ENCODE measurements at places on chromosomes 12 and 14.

GRCh38 chr12:7948589-7949260 lies 12.7 kb upstream of the SLC2A3 start:
- DNase-seq, result no peak

DNA sequence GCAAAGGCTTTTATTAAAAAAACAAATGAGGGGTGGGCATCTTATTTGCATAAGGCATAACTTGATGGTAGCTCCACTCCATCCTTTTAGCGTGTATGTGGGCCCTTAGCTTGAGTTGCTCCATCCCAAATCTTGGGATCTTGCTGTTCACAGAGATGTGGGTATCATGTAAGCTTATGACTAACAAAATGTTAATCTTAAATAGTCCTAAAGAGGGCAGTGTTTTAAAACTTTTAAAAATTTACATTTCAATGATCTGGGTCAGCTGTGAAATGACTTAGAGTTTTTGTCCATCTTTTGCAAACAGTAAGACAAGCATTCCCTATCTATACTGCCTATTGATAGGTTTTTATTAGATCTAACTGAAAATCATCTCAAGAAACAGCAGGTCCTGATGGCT lies 86.0 kb downstream of the SLCO1A2 start:
- peak; percentile 1 for DNase-seq

- DNase-seq, result no peak
These were observed 12.7 kb upstream of the SVOP start for GRCh38 chr12:109033239-109034196.

DNA sequence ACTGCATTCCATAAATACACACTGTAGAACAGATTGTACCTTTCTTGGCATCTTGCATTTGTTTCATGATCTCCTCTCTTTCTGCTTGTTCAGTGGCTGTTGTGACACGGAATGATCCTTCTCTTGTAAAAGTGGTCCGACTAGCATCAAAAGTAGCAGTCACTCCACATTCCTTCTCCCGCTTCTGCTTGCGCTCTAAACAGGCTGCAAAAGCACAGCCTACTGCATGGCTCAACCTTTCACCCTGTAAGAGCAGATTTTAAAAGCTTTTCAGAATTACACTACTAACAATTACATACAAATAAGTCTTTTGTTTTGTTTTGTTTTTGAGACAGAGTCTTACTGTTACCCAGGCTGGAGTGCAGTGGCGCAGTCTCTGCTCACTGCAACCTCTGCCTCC lies 49.8 kb downstream of the PAPLN start:
- DNase-seq, result no peak

GRCh38 chr14:101862711-101863110 lies 101.2 kb downstream of the PPP2R5C start:
- no peak for DNase-seq

DNA sequence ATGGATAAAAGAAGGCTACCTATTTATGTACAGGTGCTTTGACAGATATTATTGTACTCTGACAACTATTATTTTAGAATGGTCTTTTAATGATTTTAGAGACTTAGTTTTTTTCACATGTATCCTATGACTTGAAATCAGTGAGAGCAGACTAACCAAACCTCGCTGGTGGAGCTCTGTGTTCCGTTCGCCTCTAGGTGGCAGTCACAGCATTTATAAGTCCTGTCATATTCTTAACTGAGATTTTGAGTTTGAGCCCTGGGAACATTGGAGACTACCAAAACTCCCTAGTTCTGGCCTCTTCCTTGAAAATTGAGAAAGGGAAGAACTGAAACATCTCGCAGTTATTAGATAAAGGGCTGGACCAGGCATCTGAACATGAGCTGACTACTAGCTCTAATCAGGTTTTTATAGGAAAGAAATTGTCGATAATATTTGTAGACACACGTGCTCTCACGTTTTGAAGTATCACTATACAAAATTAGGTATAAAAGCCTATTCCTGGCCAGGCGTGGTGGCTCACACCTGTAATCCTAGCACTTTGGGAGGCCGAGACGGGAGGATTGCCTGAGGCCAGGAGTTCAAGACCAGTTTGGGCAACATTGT lies 48.3 kb downstream of the TTLL5 start:
- DNase-seq, result peak; percentile 73

- no peak for DNase-seq
These were observed 975 bp upstream of the RTL1 start for GRCh38 chr14:100904307-100905087.

DNA sequence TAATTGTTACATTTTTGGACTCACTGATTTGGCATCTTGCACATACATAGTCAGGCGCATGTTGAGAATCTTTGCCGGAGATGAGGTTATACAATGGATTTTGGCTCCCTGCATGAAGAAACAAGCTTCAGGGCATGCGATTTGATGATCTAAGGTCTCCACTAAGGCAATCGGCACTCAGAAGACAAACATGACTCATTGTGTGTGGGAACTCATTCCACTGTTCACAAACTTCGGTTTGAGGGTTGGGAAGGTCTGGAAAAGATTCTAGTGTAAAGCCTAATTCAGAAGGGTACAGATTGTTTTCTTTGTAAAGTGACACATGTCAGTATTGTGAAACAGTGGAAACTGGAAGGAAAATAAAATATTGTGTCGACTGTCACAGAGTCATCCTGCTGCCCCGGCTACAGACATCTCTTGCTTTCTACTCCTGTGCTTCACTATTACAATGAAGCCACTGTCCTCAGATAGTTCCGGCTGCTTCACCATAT lies 192.6 kb upstream of the HMGA2 start:
- peak; percentile 99 for DNase-seq

GRCh38 chr12:112985642-112986290 lies 7.4 kb downstream of the OAS2 start:
- no peak for DNase-seq

GRCh38 chr12:63948211-63948610 lies 103.7 kb downstream of the SRGAP1 start:
- DNase-seq, result no peak

DNA sequence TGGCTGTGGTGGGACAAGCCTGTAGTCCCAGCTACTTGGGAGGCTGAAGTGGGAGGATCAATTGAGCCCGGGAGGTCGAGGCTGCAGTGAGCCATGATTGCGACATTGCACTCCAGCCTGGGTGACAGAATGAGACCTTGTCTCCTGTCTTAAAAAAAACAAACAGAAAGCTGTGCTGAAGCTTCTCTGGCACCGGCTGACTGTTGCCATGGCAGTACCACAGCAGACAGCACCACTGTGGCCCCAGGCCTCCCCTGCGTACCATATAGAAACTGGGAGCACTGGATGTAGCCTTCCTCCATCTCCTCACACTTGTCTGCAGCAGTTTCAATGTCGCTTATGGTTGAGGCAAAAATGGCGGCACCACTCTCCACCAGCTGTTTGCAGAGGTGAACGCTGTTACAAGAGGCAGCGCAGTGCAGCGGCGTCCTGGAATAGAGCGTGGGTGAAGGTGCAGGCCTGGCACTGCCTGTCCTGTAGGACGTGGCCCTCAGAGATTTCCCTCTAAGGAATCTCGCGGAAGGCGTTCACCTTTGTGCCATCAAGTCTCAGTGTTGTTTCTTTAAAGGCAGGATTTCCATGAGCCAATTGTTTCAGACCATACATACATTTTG lies 21.9 kb downstream of the ZFYVE21 start:
- no peak for DNase-seq

DNA sequence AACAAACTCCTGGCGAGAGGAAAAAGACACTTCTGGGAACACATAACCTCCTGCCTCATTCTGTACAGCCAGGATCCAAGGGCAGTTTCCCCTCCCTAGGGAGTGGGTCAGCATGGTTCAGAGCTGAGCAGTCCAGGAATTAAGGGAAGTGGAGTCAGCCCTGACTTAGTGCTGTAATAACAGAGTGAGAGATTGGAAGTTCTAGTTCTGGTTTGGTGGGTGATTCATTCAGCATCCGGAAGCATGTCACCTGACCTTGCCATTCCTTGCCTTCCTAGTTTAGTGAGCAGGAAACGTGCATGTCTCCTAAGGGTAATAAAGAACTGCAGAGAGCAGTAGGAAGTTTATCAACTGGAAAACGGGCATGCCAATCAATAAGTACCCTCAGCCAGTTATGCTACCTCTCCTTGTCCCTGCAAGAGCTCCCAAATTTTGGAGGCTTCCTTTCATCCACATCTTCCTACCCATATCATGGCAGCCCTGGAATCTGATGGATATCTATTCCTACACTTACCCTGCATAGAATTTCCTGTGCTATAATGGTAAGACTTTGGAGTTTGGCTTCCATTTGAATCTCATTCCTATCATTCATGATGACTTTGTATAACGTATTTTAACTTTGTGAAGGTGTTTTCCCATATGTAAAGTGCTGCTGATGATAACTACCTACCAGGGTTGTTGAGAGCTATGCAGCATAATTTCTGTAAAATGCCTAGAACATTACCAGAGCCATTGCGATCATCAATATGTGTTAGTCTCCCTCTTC lies 28.5 kb upstream of the MAGOHB start:
- peak; percentile 69 for DNase-seq

DNA sequence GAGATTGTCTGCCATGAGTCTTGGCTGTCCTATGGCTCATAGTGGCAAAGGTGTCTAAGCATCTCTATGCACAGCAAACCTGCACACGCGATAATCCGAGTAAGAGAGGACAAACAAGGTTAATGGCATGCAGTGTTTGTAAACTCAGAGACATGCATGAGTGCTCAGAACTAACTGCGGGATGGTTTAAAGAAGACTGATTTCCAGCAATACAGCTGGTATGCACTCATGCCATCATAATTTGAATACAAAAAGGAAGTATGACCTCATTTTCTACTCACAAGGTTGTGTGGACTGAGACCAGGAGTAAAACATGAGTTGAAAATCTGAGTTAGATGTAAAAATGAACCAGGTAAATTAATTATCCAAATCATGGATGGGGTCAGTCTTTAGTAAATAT lies 16.6 kb upstream of the TCP11L2 start:
- no peak for DNase-seq

DNA sequence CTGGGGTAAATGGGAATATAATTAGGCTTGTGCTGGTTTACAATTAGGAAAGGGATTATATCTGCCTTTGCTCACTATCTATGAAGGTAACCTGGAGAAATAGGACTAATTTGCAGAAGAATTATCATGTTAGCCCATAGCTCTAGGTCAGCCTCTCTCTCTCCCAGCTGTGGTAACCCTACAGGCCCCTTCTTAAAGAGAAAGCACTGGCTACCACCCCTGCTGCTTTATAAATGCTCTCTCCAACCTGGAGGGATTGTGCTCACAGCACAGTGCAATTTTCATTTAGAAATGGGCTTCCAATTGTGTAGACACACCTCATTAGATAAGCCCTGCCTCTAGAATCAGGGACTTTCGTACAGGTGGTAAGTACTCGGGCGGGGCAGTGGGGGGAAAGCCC lies 22.7 kb upstream of the MGST1 start:
- DNase-seq, result no peak

- no peak for DNase-seq
These were observed 371.1 kb downstream of the FSCB start for GRCh38 chr14:44135972-44136371.

DNA sequence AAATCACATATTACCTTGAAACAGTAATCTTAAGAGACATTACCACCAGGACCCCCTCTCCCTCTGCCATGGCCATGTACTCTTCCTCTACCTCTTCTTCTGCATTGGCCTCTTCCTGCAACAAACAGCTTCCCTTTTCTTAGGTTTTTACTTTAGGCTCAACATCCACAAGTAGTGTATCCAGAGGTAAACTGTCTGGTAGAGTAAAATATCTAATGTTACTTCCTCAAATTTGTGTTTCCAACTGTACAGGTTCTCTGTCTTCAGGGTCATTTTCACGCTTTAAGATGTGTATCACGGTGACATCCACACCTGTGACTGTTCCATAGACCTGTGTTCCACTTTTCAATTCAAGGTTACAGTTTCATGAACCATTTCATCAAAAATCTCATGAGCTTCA lies 13.4 kb downstream of the CDK17 start:
- DNase-seq, result no peak

DNA sequence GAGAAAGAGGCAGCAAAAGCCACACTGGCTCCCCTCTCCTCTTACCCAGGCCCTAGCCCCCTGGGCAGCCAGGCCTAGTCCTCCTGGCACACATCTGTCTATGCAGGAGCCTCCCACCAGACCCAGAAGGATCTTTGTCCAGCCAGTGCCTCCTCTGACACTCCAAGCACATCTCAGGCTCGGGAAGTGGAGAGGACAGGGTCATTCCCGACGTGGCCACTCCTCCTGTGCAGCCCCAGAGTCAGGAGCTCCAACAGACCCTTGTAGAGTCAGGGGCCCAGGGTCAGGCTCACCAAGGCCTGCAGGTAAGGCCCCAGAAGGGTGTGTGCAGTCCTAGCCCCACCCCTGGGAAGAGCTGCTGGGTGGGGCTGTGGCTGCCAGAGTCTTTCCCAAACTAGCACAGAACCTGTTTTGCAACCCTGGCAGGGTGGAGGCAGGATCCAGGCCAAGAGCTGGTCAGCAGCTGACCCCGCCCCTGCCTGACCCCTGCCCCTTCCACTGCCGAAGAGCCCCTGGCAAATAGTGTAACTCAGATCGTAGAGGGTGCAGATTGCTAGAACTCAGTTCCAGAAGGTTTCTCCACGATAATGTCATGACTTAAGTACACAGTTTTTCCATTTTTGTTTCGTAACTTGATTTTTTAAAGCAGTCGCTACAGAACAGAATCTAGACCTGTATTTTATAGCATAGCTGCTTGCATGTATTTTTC lies 26.6 kb upstream of the PNMA1 start:
- DNase-seq, result no peak

DNA sequence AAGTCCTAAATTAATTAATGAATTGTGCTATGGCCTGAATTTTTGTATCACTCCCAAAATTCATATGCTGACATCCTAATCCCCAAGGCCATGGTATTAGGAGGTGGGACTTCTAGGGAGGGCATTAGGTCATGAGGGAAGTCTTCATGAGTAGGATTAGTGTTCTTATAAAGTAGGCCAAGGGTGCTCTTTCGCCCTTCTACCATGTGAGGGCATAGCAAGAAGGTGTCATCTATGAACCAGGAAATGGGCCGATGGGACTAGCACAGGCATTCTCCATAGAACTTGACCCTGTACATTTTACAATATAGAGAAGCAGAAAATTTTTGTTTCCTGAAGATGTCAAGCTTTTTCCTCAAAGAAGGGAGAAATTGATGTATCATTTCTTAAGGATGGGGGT lies 12.5 kb downstream of the SYT10 start:
- DNase-seq, result no peak

DNA sequence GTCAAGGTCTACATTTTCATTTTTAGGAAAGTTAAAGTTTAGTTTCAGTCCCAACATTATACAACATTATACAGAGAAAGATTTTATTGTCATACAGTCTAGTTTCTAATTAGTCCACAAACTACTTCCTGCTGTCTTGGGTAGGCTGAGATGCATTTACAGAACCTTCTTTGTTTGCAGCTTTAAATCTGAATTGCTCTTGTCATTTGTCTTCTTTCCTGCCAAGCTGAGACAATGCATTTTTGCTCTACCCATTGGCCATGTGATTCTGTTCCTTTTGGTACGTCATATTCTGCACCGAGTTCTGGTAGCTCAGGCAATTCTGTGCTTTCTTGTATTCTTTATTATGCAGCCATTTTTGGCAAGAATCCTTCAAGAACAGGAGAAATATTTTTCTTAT lies 228.5 kb downstream of the ATP23 start:
- DNase-seq, result no peak

GRCh38 chr12:11162502-11162901 lies 8.5 kb upstream of the SMIM10L1 start:
- no peak for DNase-seq

GRCh38 chr12:123906711-123907420 lies 65.8 kb downstream of the CCDC92 start:
- DNase-seq, result no peak

- no peak for DNase-seq
These were observed 40.3 kb upstream of the RGS6 start for GRCh38 chr14:71891970-71892369.

- DNase-seq, result peak; percentile 4
These were observed 116.8 kb upstream of the NAP1L1 start for GRCh38 chr12:76201316-76201715.

- DNase-seq, result no peak
These were observed 89.4 kb downstream of the NT5DC3 start for GRCh38 chr12:103751600-103751999.
